NCI-H2081 treated with DMSO at 0.1 percent for 48 hours (cell line): ENCODE measurements at places on chromosomes 3 and 15.

GRCh38 chr3:94028093-94028837, at the start of gene STX19:
STX19 (minus strand) TSS chr3:94028597; CDS start chr3:94015269, 13,328 bp downstream.
- peak; percentile 86 for DNase-seq

- DNase-seq, result no peak
Observed at GRCh38 chr3:108918866-108919265, 34.8 kb downstream of the GUCA1C start.

DNA sequence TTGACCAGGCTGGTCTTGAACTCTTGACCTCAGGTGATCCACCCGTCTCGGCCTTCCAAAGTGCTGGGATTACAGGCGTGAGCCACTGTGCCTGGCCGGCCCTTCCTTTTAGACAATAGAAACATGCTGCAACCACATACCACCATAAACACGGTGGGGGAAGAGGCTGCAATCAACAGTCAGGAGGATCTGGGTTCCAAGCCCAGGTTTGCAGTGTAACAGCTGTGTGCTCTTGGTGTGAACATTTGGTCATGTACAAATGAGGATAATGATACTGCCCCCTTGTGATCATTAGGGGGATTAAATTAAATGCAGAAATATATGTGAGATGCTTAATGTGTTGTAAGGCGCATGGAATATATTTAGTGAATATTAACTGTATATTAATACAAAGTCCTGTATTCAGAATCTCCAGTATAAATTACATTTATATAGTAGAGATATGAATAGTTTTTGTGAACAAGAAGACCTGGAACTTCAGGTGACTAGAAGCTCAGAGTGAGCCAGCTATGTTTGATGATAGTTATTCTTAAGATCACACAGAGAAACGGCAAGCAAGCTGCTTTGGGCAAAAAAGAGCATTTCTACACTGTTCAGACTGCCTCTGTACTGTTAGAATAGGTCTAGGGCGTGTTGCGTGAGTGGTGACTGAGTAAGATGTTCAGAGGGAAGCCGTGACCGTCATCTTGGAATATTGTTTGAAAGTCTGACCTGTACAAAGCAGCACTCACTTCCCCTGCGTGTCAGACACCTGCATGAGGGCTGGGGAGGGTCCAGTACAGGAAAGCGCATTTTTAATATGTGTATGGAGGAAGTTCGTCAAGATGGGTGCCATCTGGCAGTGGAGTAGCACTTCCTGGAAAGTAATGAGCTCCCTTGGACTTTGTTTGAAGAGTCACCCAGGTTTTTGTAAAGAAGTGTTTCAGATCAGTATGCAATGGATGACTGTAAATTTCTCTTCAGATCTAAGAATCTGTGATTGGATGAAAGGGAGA, 125.8 kb downstream of the PGPEP1L start:
- DNase-seq, result peak; percentile 19

- no peak for DNase-seq
Observed at GRCh38 chr3:173065543-173065981, 75.5 kb downstream of the SPATA16 start.

DNA sequence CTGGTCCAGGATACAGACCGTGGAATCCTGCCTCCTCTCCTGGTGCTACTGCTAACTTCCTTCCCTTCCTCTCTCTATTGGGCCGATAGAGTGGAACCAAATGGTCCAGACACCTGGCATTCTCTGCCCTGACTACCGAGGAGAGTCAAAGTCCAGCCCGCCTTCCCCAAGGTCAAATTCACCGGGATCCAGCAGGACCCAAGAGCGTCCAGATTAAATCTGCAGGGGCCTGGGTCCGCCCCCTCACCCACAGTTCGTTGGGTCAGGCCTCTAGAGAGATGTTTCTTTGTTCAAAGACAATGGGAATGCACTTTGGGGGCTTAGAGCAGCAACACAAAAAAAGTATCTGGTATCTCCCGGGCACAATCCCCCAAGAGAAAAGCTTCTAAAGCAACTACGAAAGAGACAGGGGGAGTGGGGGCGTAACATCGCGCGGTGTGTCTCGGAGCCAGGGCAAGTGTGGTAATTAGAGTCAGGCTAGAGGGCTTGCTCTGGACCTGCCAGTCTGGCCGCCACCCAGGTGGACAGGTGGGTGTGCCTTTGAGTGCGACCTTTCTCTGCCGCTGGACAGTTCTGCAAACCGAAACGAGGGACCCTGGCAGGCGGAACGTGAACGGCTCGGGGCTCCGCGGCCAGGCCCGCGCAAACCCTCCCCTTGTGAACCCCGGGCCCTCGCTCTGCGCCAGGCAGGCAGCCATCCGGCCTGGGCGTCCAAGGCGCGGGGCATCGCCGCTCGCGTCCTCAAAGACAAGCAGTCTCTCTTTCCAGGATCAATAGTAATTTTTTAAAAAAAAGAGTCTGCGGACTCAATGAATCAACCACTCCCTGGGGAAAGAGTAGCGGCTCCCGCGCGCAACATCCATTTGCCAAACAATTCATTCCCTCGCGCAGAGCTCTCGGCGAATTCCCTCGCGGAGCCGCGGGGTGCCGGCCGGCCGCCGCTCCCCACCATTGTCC, 806 bp downstream of the KLHL25 start:
- DNase-seq, result no peak
